ENCODE measurements at places on chromosomes 16 and 17.

DNA sequence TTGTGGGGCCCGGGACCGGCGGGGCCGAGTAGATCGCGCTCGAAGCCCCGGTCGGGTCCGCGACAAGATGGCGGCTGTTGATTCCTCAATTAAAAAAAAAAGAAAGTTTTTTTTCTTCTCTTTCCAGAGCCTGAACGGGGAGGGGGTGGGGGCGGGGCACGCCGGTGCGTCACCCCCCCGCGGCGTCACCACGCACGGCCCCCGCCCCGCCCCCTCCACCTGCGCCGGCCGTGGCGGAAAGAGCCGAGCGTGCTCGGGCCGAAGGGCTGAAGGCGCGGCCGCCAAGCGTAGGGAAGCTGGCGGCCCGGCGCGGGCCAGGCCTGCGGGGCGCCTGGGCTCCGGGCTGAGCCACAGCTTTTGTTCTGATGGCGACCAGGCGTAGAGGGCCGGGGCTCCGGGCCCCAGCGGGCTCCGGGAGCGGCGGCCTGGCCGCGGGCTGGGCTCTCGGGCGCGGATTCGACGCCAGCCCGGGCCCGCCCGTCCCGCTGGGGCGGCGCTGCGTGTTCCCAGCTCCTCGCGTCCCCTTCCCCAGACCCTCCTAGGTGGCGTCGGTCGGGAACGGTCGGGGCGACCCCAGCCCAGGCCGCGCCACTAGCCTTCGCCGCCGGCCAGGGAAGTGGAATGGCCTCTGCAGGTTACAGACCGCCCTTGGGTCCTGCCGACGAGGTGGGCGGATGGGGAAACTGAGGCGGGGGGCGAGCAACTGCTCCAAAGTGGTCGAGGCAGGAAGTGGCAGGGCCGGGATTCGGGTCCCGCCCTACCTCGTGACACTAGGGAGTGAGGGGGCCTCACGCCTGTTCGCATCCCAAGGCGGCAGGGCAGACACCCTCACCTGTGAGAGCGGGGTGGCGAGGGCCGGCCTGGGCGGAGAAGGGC is at the start of gene CREBBP:
Gene CREBBP, minus strand, starts transcription at position 91 of the 876 bp plus-strand sequence. CDS start 797 bp downstream, outside the sequence.
- DNase-seq, result peak; percentile 96

- DNase-seq, result no peak
Measured at GRCh38 chr17:8662973-8663372, 32.4 kb upstream of the MYH10 start.

DNA sequence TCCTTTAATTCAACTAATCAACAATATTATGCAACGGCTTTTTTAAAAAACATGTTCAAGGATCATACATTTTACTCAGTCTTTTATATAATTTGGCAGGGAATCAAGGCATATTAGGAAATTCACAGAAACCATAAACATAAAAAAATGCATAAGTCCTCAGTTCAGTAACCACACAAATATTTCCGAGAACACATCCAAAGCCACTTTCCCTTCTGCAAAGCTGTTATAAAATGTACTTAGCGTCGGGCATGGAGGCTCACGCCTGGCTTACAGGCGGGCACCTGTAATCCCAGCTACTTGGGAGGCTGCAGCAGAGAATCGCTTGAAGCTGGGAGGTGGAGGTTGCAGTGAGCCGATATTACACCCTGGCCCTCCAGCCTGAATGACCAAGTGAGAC is 9.7 kb upstream of the ZC3H7A start:
- DNase-seq, result no peak

- peak; percentile 86 for DNase-seq
Measured at GRCh38 chr17:7552621-7553051, 3.8 kb downstream of the TNFSF12 start.

DNA sequence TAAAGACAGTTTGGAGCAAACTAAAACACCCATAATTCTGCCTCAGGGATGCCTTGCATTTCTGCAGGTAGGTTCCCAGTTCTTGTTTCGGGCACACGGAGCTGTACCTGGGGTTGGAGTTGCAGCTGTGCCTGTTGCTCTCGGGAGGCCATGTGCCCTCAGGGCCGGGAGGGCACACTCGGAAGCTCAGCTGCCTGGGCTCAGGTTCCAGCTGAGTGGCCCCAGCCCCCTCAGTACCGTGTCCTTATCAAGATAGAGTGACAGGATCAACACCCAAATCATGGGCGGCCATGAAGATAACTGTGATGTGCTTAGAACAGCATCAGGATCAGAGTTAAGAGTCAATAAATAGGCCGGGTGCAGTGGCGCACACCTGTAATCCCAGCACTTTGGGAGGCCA is 107.9 kb downstream of the SNX29 start:
- no peak for DNase-seq

- no peak for DNase-seq
Measured at GRCh38 chr17:75814900-75815373, 29.3 kb downstream of the UNC13D start.

- DNase-seq, result no peak
Measured at GRCh38 chr16:13012601-13013000, 111.2 kb downstream of the SHISA9 start.

DNA sequence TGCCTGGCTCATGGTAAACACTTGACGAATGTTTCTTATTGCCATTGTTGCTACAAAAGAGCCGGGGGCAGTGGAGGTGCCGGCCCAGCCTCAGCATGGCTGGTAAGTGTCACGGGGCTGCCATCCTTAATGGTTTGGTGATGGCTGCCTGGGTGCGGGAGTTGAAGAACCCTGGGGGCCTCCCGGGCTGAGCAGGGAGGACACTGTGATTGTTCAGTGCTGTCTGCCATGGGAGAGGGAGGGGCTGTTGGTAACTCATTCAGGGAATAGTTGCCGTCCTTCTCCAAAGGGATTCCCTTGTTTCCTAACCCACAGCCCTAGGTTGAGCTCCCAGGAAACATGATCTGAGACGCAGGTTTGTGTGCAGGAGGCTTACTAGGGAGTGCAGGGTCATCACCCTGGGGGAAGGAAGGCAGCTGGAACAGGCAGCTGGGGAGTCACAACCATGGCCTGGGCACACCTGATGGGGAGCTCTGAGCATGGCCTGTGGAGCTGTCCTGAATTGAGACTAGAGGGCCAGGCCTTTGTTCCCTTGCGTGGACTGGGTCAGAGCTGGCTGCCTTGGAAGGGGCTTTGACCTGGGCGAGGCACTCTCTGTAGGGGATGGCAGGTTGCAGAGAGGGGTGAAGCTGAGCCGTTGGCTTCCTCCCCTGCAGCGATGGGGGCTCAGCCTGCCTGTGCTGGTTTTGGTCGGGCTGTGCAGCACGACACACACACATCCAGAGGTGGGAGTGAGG is 85.7 kb downstream of the PLCG2 start:
- DNase-seq, result no peak

GRCh38 chr17:63954402-63955063 is 18.2 kb downstream of the SCN4A start:
- DNase-seq, result no peak

GRCh38 chr17:50203086-50203485 is 1.7 kb upstream of the COL1A1 start:
- DNase-seq, result no peak

DNA sequence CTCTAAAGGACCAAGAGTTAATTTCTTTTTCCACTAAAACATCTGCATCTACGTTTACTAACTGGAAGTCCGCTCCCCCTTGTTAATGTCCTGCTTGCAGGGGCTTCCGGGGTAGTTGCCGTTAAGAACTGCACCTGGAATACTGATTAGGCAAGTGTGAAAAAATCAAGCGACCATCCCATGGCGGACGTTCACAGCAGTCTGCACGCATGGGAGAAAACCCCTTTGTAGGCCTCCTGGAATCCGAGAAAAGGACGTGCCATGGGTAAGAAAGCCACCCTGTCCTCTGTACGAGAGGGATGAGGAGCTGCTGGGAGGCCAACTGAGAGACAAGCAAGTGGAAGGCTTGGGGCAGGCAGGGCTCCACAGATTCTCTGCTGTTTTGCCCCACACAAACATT is 14.9 kb downstream of the SNN start:
- DNase-seq, result no peak

DNA sequence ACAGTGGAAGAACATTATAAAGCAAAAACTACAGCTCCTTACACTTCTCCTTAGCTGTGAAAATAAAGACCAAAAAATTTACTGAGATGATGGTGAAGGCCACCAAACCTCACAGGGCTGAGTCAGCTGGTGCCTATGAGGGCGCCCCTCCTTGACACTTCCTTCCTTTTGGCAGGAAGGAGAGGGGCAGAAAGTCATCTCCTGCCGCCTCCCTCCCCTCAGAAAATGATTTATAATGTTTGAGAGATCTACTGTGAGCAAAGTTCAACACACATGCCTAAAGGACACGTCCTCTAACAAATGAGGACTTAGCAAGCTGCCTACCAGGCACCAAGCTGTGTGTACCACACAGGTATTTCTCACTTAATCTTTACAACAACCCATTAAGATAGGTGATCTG is 245.7 kb downstream of the PRKCA start:
- DNase-seq, result no peak

DNA sequence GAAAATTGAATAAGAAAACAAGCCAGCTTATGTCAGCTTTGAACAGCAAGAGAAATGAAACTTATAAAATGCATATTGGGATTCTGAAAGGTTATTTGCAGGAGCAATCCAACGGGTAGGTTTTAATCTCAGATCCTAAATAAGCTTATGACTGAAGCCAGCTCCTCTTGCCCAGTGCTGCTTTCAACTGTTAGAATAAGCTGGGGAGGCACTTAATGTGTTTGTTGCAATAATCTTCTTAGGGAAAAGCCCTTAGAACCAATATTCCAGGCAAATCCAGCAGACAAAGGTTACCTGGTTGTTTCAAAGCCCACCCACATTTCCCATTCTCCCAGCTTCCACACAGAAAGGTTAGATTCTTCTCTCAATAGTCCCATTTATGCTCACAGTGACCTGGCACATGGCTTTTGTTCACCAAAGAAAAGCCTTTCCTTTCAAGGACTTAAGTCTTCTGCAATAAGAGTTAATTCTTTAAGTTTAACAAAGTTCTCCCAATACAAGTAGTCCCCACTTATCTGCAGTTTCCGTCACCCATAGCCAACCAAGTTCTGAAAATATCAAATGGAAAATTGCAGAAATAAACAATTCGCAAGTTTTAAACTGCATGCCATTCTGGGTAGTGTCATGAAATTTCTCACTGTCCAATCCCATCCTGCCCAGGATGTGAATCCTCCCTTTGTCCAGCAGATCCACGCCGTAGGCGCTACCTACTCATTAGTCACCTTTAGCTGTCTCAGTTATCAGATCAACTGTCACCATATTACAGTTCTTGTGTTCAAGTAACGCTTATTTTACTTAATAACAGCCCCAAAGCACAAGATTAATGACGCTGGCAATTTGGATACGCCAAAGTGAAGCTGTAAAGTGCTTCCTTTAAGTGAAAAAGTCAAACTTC is 5.9 kb downstream of the TEX2 start:
- no peak for DNase-seq

DNA sequence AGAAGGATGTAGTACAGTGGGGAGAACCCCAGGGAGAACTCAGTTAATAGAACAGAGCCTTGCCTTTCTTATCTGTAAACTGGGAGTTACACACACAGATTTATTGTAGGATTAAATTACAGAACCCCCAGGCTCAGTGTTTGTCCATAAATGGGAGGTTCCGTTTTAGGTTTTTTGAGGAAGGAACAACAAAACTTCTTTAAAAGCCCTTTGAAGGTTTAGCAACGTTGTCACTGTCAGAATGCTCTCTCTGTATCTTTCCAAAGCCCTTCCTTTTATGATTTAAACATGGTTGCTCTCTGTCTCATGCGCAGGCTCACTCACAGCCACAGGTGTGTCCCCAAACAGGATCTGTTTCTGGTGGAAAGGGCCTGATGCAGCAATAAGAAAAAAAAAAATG is 9.4 kb upstream of the GNA13 start:
- DNase-seq, result peak; percentile 72

- peak; percentile 80 for DNase-seq
Measured at GRCh38 chr17:77440560-77440981, 299.8 kb downstream of the SEC14L1 start.

GRCh38 chr17:61161615-61162134 is 238.0 kb upstream of the TBX2 start:
- no peak for DNase-seq

DNA sequence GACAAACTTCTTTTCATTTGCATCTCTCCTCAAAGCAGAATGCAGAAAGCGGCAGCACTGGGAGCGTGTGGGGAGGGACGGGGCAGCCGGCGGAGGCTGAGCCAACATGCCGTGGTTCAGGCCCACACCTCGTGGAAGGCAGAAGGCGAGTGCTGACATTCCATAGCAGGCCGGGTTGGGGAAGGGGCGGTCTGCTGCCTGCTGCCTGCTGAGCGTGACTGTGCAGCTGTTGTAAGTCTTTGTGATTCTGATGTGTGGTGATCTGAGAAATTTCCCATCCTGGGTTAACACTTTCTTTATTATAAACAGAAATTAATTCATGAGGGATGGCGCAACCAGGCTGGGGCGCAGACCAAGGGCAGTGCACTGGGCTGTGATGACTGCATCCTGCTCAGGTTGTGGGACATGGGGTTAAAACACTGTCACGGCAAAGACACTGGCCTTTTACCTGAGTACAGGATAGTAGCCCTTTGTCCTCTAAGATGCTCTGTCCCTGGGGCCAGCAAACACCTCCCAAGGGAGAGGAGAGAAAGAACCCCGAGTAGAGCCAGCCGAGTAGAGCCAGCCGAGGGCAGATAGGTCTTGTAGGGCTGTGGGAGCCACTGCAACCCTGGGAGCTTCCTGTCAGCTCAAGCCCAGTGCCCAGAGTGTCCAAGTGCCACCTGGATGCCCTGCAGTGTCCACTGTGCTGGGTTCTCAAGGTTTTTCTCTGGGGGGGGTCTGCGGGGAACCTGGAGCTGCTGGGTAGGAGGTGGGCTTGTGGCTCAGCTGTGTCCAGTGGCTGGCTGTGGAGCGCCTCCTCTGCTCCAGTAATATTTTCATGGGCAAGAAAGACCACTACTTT is 8.8 kb upstream of the DNASE1 start:
- DNase-seq, result no peak

GRCh38 chr16:2820836-2821486 is 3.9 kb downstream of the PRSS21 start:
- no peak for DNase-seq

DNA sequence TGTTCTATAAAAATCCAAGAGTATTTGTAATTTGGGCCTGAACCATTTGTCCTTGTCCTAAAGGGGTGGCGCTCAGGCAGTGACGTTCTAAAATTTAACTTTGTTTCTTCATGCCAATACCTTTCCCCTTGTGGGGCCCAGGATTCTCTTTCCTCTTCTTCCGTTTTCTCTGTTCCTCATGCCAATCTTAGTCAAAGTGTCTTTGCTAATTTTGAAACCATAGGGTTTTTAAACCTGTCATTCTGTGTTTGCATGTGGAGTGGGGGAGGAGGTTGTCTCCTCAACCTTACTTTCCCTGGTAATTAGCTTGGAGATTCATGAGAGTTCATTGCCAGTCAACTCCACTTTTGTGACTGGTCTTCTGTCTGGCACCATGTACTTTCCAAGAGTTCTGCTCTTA is 337.1 kb downstream of the MAF start:
- DNase-seq, result no peak

GRCh38 chr17:37176723-37177122 is 199.1 kb upstream of the C17orf78 start:
- DNase-seq, result no peak

- peak; percentile 40 for DNase-seq
Measured at GRCh38 chr17:39235555-39236449, 10.1 kb upstream of the STAC2 start.

DNA sequence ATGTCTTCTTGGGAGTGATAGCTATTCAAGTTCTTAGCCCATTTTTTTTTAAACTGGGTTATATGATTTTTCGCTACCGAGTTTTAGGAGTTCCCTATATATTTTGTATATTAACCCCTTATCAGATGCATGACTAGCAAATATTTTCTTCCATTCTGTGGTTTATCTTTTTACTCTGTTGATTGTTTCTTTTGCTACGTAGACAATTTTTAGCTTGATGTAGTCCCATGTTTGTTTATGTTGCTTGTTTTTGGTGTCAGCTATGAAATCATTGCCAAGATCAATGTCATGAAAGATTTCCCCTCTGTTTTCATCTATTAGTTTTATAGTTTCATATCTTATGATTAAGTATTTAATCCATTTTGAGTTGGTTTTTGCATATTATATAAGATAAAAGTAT is 480.5 kb downstream of the CDH11 start:
- no peak for DNase-seq
